ENCODE measurements at places on chromosomes 4 and X.

- DNase-seq, result no peak
These were observed 22.8 kb downstream of the HSD17B13 start for GRCh38 chr4:87299898-87300297.

DNA sequence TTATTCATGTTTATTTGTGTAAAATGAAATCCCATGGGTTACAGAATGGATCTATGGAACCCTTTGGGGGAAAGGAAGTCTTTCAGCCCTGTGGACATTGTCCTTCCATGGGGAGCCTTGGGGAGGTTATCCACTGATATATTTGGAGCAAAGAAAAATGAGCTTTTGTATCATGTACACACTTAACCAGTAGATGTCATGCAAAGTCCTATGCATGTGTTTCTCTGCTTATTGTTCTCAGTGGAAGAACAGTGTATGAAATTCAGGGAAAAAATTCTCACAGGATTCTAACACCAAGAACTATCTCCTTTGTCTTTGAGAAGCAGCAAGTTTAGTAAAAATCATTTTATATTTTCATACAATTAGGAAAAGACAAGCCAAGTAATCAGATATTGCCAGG, 105.3 kb downstream of the DTHD1 start:
- DNase-seq, result no peak

GRCh38 chr4:95219109-95219508, 329.7 kb downstream of the UNC5C start:
- no peak for DNase-seq

DNA sequence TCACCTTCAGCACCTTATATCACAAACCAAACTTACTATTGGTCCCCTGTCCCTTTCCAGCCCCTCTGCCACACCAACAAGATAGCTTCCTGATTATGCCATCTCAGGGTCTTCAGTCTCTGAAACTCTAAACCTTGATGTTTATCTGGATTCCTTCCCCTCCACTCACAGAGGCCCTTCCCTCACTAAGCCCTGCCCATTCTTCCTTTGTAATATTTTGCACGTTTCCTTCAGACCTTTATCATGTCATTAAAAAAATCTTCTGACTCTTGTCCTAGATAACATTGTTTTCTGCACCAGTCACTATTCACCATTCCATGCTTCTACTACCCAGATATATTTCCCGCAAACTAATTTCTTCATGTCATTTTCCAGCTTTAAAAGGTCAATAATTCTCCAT, 17.7 kb upstream of the CEP135 start:
- no peak for DNase-seq

DNA sequence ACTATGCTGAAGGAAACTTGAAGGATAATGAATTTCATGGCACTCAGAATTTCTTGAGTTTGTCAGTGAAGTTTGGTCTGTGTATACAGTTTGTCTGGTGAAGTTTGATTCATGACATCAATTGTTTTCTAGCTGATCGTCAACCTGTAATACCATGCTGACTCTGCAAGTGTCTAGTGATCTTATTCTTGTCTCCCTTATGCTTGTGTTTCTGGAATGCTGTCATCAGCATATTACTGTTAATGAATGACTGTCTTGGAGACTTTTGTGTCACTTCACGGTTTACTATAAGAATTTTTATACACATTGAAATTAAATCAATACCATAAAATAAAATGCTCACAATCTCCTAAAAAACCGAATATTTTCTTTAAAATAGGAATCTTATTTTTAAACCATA, 779.0 kb downstream of the CCSER1 start:
- DNase-seq, result no peak

GRCh38 chr4:92953462-92953861, 649.7 kb downstream of the GRID2 start:
- no peak for DNase-seq

DNA sequence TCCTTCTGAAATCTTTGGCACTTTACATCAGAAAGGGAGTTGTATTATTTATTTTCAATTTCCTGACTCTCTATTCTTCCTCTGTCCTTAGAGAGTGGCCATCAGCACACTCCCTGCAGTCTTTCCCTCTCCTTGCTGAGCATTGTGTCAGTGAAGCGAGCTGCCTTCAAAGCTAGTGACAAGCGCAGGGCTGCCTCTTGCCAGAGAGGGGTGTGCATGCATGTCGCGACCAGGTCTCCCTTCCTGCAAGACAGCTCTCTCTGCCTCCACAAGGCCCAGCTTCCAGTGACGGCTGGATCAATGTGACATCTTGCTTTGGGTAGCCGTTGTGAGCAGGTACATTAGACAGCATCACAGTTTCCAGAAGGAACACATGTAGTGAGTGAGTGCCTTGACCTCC, 810.9 kb upstream of the TENM3 start:
- DNase-seq, result no peak

GRCh38 chr4:58732973-58733372, 1622.8 kb upstream of the IGFBP7 start:
- DNase-seq, result no peak

GRCh38 chrX:8484360-8484949, 19.8 kb downstream of the VCX3B start:
- DNase-seq, result no peak

- DNase-seq, result no peak
These were observed 270.2 kb upstream of the SMIM31 start for GRCh38 chr4:164483711-164484110.

- DNase-seq, result no peak
These were observed 218.3 kb upstream of the ZC4H2 start for GRCh38 chrX:65194547-65194946.

DNA sequence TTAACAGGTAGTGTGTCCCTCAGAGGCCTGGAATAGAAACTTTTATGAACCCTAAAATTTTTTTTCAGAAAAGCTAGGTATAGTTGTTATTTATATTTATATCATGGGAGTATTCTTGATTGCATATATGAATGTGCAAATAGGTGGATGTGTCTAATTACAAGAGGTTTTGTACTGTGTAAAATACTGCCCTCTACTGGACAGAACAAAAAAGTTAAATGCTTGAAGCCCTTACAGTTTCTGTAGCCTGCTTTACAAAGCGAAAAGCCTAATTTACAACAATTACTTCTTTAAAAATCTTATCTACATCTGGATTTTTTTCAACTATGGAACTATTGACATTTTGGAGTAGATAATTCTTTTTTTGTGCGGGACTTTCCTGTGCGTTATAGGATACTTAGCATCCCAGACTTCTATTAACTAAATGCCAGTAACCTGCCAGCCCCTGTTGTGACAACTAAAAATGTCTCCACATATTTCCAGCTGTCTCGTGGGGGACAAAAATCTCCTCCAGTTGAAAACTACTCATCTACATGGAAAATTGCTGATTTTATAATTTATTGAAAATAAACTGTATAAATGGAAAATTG, 35.1 kb downstream of the ENPEP start:
- DNase-seq, result no peak
